Right lung (tissue), 10 donors: ENCODE measurements at places on chromosomes 6 and 20.

DNA sequence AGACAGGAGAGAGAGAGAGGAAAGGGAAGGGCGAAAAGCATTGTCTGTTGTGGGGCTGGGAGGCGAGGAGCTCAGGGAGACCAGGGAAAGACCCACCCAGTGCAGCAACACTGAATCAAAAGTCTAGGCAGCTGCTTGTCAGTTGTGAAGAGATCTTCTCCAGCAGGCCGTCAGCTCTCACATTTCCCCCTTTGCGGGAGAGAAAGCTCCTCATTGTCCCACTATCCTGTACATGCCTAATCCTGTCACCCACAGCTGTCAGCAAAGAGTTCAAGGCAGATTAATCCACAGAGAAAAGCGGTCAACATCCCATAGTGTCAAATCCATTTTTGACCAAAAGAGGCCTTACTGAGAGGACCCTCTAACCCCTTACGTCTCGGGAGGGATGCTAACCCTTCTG, 27.3 kb downstream of the RNF182 start:
- no peak for DNase-seq

GRCh38 chr20:10580700-10581099, 93.1 kb downstream of the JAG1 start:
- no peak for DNase-seq

- DNase-seq = no peak
These were observed 74.4 kb upstream of the BTBD3 start for GRCh38 chr20:11843289-11843688.

GRCh38 chr20:40782043-40782368, 93.0 kb upstream of the MAFB start:
- DNase-seq = no peak

GRCh38 chr6:56292505-56293181, 45.3 kb upstream of the COL21A1 start:
- peak; percentile 63 for DNase-seq
